Bone marrow (tissue), 2 donors: ENCODE measurements at places on chromosomes 5 and 9.

GRCh38 chr5:54663866-54664265, 146.3 kb downstream of the SNX18 start:
- no peak for DNase-seq

DNA sequence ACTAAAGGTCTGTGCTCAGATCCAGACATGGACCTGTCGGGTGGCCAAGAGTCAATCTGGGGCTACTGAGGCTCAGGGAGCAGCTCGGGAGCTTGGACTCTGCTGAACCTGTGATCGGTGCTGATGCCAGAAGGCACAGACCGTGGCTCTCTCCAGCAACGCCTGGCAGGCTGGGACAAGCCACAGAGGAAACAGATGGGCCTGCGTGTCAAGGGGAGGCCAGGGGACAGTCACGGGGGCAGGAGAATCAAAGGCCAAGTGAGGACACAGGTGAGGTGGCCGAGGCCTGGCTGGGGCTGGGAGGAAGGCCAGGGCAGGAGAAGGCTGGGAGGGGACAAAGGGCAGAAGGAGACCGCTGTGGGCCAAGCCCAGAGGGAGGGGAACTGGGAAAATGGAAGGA, 43.4 kb downstream of the EPB41L4B start:
- DNase-seq = no peak

- no peak for DNase-seq
Measured at GRCh38 chr9:132595319-132595718, 12.9 kb downstream of the BARHL1 start.

GRCh38 chr5:30384171-30384570, 809.3 kb upstream of the CDH6 start:
- DNase-seq = no peak

DNA sequence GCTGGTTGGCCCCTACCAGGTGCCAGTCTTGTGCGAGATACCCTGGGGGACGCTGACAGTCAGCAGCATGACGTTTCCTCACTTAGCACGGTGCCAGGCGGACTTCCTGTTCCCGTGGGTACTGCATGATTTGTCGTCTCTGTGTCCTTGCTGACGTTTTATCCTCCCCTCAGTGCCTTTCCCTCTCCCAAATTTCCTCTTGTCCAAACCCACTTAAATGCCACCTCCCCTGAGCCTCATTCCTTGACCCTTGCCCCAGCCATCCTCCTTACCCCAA, 60.6 kb upstream of the SAP30L start:
- no peak for DNase-seq

DNA sequence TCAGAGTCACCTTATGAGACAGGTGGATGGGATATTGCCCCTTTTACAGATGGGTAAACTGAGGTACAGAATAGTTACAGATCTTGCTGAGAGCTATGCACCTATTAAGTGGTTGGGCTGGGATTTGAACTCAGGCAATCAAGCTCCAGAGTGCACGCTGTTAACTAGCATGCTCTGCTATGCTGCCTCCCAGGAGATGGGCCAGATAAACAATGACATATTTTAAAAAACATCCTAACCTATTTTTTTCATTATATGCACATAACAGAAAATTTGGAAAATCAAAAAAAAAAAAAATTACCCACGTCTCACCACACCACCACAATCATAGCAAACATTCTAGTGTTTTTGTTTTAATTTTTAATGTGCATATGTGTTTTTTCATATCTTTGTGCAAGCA, 123.4 kb upstream of the STC2 start:
- DNase-seq = no peak

DNA sequence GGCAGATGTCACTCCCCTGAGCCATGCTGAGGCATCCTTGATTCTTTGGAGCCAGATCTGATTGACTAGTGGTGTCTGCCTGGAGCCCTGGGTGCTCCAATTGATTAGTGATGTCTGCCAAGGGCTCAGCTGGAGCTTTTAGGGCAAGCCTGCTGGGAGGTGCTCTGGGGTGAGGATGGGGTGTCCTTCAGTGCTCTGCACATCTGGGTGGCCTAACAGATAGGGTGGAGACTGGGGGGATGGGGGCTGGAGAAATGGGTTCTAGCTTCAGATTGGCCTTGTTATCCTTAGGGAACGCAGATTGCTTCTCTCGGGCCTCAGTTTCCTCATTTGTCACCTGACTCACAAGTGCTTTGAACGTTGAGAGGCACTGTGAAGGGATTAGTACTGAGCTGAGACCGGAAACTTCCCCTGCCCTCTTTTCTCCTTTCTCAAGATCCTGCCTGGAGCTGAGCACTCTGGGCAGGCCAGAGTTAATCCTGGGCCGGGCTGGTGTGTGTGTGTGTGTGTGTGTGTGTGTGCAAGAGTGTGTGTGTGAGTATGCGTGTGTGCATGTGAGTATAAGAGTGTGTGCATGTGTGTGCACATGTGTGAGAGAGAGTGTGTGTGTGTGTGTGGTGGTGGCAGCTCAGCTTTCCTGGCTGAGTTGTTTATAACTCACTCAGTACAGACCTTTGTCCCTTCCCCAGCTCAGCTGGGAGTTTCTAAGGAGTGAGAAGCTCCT, 5.6 kb upstream of the IER5L start:
- no peak for DNase-seq

GRCh38 chr5:145925353-145925752, 11.0 kb upstream of the SH3RF2 start:
- DNase-seq = no peak

- DNase-seq = no peak
Measured at GRCh38 chr5:151886546-151887275, 37.9 kb downstream of the GLRA1 start.

DNA sequence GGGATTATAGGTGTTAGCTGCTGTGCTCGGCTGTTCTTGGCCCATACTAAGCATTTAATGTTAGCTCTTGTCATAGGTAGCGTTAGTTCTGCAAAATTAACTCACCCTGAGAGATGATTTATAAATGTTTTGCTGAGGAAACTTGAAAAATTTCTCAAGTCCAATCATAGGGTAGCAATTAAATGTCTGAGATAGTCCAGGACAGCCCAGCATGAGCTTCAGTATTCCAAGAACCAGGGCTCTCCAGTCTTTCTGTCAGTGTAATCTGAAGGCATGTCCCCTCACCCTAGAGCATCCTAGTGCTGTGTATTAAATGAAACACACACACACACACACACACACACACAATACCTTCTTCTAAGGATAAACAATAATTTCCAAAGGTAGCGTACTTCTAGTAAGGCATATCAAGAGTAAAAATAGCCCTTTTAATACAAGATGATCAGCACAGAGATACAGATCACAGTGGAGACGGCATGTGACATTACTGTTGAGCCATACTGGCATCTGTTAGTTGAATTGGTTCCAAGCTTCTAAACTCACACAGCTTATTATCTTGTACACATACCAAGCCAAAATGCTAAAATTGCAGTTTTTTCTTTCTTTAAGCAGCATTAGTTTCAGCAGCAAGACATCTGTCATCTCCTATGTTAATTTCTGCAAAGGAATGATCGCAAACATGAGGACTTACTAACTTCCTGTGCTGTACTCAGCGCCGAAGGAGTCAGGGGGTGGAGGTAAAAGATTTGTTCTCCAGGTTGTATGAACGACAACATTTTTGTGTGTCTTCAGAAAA, 46.3 kb upstream of the JMY start:
- no peak for DNase-seq

- no peak for DNase-seq
Measured at GRCh38 chr9:132622159-132622558, 39.8 kb downstream of the BARHL1 start.

DNA sequence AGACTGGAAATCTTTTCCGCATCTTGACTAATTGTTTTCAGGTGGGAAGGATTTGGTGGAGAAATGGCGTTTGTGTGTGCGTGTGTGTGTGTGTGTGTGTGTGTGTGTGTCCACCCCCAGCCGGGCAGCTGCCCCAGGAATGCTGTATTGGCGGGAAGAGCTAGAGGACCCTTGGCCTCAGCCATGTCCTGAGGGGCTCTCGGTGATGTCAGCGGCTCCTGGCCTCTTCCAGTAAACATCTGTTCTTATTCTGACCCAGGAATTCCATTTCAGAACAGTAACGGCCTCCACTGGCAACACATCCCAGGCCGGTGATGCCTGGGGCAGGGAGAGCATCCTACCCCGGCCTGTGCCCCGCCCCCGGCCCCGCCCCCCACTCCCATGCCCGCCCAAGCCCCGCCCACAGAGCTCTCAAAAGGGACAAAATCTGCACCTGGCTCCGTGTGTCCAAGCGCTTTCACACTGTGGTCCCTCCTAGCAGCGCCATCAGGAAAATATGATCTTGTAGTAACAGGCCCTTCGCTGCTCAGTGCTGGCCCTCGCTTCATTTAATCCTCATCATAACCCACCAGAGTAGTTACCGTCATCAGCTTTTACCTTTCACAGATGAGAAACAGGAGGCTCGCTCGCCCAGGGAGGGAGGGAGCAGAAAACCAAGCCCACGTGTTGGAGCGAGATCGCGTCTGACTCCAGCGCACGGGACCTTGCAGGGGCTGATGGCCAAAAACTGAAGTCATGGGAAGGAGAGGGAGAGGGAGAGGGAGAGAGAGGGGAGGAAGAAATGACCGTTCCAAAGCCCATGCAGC, 18.9 kb downstream of the ADAMTS2 start:
- DNase-seq = no peak

- no peak for DNase-seq
Measured at GRCh38 chr5:178711572-178711971, 18.9 kb downstream of the ZNF354A start.

- no peak for DNase-seq
Measured at GRCh38 chr9:115262477-115262876, 144.5 kb upstream of the TNC start.

GRCh38 chr5:83204651-83205050, 127.3 kb downstream of the XRCC4 start:
- DNase-seq = no peak

DNA sequence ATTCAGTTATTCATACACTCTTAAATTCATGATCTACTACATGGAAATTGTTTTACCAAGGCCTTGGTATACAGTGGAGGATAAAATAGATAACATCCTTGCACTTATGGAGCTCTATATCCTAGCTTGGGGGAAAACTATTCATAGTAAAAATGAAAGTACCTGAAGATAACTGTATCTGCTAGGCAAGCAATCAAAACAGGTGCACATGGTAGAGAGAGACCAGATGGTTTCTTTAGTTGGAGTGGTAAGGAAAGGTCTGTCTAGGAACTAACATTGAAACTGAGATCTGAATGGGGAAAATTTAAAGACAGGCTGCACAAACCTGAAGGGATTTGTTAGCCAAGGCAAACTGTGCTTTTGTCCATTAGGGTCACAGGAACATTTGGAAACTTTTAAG, 11.1 kb upstream of the SLCO4C1 start:
- DNase-seq = no peak

- DNase-seq = no peak
Measured at GRCh38 chr5:72604111-72604797, 97.0 kb upstream of the ZNF366 start.

DNA sequence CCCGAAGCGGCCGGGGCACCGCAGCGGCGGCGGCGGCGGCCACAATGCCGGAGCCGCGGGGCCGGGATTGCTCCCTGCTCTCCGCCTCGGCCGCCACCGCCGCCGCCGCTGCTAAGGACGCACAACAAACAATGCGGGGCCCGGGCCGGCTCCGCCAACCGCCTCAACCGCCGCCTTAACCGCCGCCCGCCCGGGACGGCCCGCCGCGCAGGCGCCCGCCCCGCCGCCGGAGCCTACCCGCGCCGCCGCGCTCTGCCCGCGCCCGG, 254 bp downstream of the STRBP start:
- no peak for DNase-seq

GRCh38 chr9:135849181-135849580, 58.2 kb downstream of the CAMSAP1 start:
- DNase-seq = no peak

DNA sequence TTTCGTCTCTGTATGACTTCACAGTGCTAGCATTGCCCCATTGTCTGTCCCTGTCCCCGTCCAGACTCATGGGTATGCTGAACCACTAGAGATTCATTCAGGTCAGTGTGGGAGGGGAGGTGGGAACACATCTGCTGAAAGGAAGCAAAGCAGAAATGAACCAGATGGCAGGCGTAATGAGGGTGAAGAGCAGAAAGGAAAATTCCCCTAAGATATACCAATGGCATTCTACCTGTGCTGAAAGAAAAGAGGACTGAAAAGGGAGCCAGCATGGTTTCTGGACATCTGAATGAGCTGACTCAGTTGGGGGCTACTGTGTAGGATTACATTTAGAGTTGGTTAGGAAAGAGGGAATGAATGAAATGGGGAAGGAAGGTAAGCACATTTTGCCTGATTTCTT, 678.7 kb downstream of the MAT2B start:
- DNase-seq = no peak

DNA sequence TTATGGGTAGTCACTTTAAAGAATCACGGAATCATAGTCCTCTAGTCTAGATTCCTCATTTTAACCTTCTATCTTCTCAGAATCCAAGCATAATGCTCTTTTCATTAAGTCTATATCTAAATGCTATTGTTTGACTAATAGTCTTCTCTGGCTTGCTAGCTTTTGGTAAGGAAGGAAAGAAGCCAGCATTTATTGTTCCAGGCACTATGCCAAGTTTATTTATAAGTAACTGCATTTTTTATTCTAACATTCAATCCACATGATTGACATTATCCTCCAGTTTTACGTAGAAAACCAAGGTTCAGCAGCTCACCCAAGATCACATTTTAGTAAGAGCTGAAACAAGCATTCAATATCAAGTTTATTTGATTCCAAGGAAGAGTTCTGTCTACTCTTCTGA, 254.2 kb downstream of the SAXO1 start:
- no peak for DNase-seq

GRCh38 chr5:60945813-60946187, 795 bp downstream of the NDUFAF2 start:
- DNase-seq = no peak

GRCh38 chr5:77640589-77641396, 2.3 kb upstream of the OTP start:
- no peak for DNase-seq

DNA sequence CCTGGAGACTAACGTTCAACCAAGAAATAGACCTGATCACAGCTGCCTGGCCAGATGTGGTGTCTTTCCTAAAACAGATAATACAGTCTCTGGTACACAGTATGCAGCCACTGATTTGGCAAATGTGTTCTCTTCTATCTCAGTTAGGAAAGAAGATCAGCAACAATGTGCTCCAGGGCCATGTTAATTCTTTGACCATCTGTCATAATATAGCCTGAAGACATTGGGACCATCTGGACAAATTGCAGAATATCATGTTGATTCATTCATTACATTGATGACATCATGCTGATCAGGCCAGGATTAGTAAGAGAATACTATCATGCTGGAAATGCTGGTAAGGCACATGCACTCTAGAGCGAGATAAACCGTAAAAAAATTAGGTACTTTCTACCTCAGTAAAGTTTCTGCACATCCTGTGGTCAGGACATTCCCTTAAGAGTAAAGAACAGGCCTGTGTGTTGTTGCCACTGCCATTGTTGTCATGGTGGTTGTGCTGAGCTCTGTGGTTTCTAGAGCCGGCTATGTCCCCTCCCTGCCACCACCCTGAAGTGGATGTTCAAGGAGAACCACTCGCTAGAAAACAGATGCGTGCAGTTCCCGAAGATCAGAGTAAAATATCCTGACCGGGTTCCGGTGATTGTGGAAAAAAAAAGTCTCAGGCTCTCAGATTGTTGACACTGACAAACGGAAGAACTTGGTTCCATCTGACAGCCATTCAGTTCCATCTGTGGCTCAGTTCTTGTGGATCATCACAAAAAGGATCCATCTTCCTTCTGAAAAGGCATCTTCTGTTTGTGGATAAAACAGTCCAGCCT, 6.4 kb upstream of the JMY start:
- DNase-seq = no peak

GRCh38 chr9:111483439-111483857, 735 bp downstream of the ECPAS start:
- DNase-seq = peak; percentile 32

GRCh38 chr5:167036585-167036984, 1254.9 kb upstream of the WWC1 start:
- no peak for DNase-seq

GRCh38 chr9:114895521-114895991, 34.8 kb downstream of the TNFSF8 start:
- no peak for DNase-seq
